ENCODE measurements at places on chromosomes 11 and 22. TPM values are rescaled to one million over a fixed set of nuclear protein-coding genes. Genes with fewer than 3 reads are reported as not detected.

RIMBP3B gene
- 0.55 TPM for total RNA-seq

- H3K4me1 ChIP-seq: no peaks in the 10 kb centered on the region
- H3K27ac ChIP-seq: no peak overlapping the region
- no peak for DNase-seq
- no peaks in the 10 kb centered on the region for H3K36me3 ChIP-seq
Measured at GRCh38 chr11:120102864-120103122, 35.1 kb downstream of the TRIM29 start.

- H3K4me3 ChIP-seq: no peak overlapping the region
- no peak for DNase-seq
- no peak overlapping the region for H3K27ac ChIP-seq
- no peaks in the 10 kb centered on the region for H3K27me3 ChIP-seq
- no peaks in the 10 kb centered on the region for H3K4me1 ChIP-seq
Measured at GRCh38 chr11:80443177-80443576, 1002.3 kb upstream of the TENM4 start.

OR56A1 gene
- total RNA-seq: not detected

- no peak overlapping the region for H3K27ac ChIP-seq
- DNase-seq: no peak
- H3K4me1 ChIP-seq: peaks cover 19% of the 10 kb centered on the region
Measured at GRCh38 chr11:45853332-45854219, 6.3 kb downstream of the CRY2 start.

DNA sequence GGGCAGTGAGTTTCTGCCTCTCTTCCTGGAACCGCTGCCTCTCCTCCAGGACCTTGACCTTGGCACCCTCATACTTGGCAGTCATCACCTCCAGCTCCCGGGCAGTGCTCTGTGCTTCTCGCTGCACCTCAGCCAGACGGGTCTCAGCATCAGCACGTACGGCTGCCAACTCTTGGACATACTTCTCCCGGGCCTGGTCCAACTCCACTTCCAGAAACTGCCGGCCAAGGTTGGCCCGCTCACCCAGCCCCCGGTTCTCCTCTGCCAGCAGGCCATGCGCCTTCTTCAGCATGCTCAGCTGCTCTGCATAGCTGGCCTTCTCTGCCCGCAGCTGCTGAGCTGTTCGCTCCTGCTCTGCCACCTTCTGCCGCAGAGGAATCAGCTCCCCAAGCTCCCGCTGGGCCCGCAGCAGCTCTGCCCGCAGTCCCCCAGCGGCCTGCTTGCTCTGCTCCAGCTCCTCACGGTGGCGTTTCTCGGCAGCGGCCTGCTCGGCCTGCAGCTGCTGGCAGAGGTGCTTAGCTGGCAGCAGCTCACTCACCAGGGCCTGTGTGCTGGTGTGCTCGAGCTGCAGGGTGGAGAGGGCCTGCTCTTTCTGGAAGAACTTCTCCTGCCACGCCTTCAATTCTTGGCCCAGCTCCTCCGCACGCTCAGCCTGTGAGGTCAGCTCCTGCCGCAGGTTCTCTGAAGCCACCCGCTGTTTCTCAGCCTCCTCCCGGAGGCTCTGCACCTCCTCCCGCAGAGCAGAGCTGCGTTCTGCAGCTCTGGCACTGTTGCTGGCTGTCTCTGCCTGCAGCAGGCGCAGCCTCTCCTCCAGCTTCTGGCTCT is 14.4 kb downstream of the IL18BP start:
- no peak overlapping the region for H3K4me3 ChIP-seq
- H3K36me3 ChIP-seq: peaks cover 78% of the 10 kb centered on the region
- DNase-seq: no peak
- H3K4me1 ChIP-seq: no peaks in the 10 kb centered on the region
- H3K27ac ChIP-seq: no peak overlapping the region

- DNase-seq: no peak
- peaks cover 6% of the 10 kb centered on the region for H3K27me3 ChIP-seq
- peaks cover 8% of the 10 kb centered on the region for H3K4me1 ChIP-seq
- H3K27ac ChIP-seq: no peak overlapping the region
- H3K4me3 ChIP-seq: no peak overlapping the region
Measured at GRCh38 chr11:60165951-60166350, 16.9 kb downstream of the MS4A6A start.

TNNT3 gene
- total RNA-seq: 9.7 TPM

DNA sequence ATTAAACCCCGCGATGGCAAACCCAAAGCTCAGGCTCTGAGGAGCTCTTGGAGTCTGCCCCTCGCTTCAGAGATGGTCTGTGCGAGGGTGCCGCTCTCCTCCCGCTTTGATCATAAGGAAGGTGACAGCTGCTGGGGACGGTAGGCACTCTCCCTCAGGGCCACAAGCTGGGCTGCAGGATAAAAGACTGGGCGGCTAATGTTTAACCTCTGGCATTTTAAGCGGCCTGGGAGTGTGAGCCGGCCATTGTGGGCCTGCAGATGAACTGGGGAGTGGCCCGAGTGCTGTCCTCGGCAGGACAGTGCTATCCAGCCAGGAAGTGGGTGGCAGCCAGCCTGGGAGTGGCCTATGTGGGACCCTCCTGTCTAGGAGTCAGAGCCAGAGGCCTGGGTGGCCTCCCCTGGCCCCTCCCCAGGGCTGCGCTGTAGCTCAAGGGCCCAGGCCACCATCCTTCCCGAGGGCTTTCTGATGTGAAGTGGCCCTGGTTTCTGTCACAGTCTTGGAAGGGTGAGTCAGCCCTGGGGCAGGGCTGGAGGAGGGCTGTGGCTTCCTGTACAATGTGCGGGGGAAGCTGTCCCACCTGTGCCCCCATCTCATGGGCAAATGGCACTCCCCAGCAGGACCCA is 58.7 kb upstream of the PRODH start:
- H3K36me3 ChIP-seq: no peaks in the 10 kb centered on the region
- H3K27ac ChIP-seq: no peak overlapping the region
- no peak for DNase-seq
- no peaks in the 10 kb centered on the region for H3K4me1 ChIP-seq

OR5B12 gene
- not detected for total RNA-seq

Measured in activated CD4-positive, alpha-beta memory T cell treated with anti-CD3 and anti-CD28 coated beads, Interleukin-2, amount 10 ng/mL, durations not matched to agents 7 days and 5 days (primary cell).